ENCODE measurements at places on chromosomes 4 and X. TPM values are rescaled to one million over a fixed set of nuclear protein-coding genes. Genes with fewer than 3 reads are reported as not detected.

ATP5ME gene
- polyA plus RNA-seq: 492 TPM

SUPT20HL2 gene
- not detected for polyA plus RNA-seq

GAGE1 gene
- polyA plus RNA-seq: not detected

FAM9C gene
- polyA plus RNA-seq: not detected

MOSPD2 gene
- 7.8 TPM for polyA plus RNA-seq

SYP gene
- 3.0 TPM for polyA plus RNA-seq

HS3ST1 gene
- 0.38 TPM for polyA plus RNA-seq

ACE2 gene
- polyA plus RNA-seq: not detected

BST1 gene
- 4.6 TPM for polyA plus RNA-seq

TMSB15B gene
- polyA plus RNA-seq: 31.9 TPM

HSFX2 gene
- 0.59 TPM for polyA plus RNA-seq

CENPVL3 gene
- not detected for polyA plus RNA-seq

AFAP1 gene
- 13.3 TPM for polyA plus RNA-seq

HDAC6 gene
- 229 TPM for polyA plus RNA-seq

CXCL6 gene
- polyA plus RNA-seq: not detected

SORCS2 gene
- 1.4 TPM for polyA plus RNA-seq

NEK1 gene
- polyA plus RNA-seq: 6.7 TPM

CHRDL1 gene
- polyA plus RNA-seq: not detected

MMRN1 gene
- polyA plus RNA-seq: 0.10 TPM

TMEM150C gene
- not detected for polyA plus RNA-seq

CCNI gene
- polyA plus RNA-seq: 633 TPM

VCX3B gene
- 0.77 TPM for polyA plus RNA-seq

CFAP47 gene
- not detected for polyA plus RNA-seq

ODAPH gene
- polyA plus RNA-seq: not detected

MID1 gene
- 3.4 TPM for polyA plus RNA-seq

PNMA3 gene
- polyA plus RNA-seq: 0.08 TPM

COQ2 gene
- 1.8 TPM for polyA plus RNA-seq

KIT gene
- 1.0 TPM for polyA plus RNA-seq

PPARGC1A gene
- 1.1 TPM for polyA plus RNA-seq

GPR78 gene
- not detected for polyA plus RNA-seq

AGA gene
- polyA plus RNA-seq: 29.3 TPM

PCYT1B gene
- polyA plus RNA-seq: 0.03 TPM

ELF4 gene
- polyA plus RNA-seq: 3.6 TPM

GAGE12H gene
- polyA plus RNA-seq: not detected
